ENCODE measurements at places on chromosomes 7 and 10. TPM values are rescaled to one million over a fixed set of nuclear protein-coding genes. Genes with fewer than 3 reads are reported as not detected.
A peak's percentile ranks its signal among the peaks of the same experiment; 100 is the strongest.

The MRC1 gene
- 0.05 TPM for total RNA-seq

GRCh38 chr10:8269976-8270375, 215.5 kb downstream of the GATA3 start:
- DNase-seq, result no peak

DNA sequence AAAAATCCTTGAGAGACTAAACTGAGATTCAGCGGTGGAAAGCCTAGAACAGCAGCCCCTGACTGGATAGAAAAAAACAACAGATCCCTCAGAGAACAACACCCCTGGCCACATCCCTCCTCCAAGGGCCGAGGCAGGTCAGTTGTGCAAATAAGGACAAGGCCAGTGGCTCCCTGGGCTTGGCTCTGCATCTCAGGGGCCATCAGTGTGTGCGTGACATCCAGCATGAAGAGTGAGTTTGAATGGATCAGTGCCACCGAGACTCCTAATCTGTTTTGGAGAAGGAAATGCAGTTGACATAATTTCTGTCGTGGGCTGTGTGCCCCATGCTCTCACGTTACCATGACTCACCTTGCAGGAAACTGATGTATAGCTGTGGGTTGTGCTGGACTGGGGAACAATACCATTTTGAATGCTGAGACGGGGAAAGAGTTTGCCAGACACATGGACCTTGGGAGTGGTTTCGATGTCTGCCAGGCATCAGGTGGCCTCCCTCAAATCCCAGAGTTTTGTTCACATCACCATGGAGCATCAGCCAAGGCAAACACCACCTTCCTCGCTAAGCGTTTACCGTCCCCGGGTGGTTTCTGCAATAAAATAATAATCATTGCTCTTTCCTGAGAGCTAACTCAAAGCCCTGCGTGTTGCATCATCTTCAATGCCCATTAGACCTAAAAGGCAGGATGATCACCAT, 153.2 kb upstream of the FZD8 start:
- DNase-seq, result no peak

GRCh38 chr10:113578773-113579172, 25.9 kb downstream of the HABP2 start:
- DNase-seq, result peak; percentile 27

- no peak for DNase-seq
Observed at GRCh38 chr10:120732067-120732466, 119.1 kb upstream of the WDR11 start.

The WNT8B gene
- total RNA-seq, result not detected

- DNase-seq, result no peak
Observed at GRCh38 chr7:101575721-101576120, 53.4 kb downstream of the MYL10 start.

The VCL gene
- 211 TPM for total RNA-seq

- DNase-seq, result peak; percentile 66
Observed at GRCh38 chr10:34967335-34967880, 122.7 kb downstream of the CUL2 start.

GRCh38 chr7:90267263-90267858, 22.4 kb downstream of the CFAP69 start:
- DNase-seq, result no peak

DNA sequence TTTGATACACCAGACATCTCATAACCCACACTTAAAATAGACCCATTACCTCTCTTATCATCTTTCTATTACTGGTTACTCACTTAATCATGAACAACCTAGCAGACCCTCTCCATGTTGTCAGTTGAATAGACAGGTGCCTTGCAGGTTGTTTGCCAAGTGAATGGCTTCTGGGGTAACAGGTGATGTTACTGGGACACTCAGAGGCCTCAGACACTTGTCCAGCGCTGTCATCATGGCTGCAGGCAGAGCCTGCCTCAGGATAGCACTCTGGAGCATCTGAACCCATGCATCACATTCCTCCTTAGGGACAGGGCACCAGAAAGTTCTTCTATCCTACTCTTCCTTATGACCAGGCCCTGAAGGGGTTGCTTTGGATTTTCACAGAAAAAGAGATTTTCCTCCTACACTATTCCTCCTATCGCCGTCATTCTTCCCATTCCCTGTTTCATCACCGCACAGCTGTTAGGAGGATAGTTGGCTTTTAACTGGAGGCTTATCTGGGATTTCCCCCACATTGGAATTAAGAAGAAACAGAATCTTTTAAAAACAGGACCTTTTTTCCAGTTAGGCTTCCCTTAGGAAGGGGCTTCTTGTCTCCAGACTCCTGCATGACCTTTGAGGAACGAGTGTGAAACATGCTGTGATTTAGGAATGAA, 182.1 kb downstream of the VTI1A start:
- DNase-seq, result peak; percentile 56

GRCh38 chr10:78754269-78755062, 314.3 kb upstream of the ZMIZ1 start:
- peak; percentile 24 for DNase-seq

- no peak for DNase-seq
Observed at GRCh38 chr10:89795840-89796239, 94.5 kb downstream of the KIF20B start.

GRCh38 chr10:64211466-64211865, 690.3 kb downstream of the REEP3 start:
- DNase-seq, result peak; percentile 12

The HOXA2 gene
- 0.42 TPM for total RNA-seq

Data from myocyte (in vitro differentiated cells).